ENCODE measurements at places on chromosomes 16 and 17.

- no peak for DNase-seq
These were observed 37.2 kb downstream of the IRF8 start for GRCh38 chr16:85935974-85936760.

DNA sequence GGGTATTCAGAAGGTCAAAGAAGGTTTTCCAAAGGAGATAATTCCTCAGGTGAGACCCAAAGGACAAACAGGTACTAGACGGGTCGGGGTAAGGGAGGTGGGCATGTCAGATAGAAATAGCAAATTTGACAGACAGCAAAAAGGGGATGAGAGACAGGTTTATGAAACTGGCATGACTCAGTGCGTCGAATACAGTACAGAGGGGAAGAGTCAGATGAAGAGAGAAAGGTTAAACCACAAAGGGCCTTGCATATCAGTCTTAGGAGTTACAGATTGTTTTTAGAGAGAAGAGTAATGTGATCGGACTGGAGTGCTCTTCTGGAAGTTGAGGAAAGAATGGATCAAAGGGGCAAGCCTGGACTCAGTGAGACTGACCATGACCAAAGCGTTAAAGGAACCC lies 88.4 kb downstream of the ZZEF1 start:
- DNase-seq = no peak

- DNase-seq = no peak
These were observed 20.6 kb downstream of the ADORA2B start for GRCh38 chr17:15965528-15965927.

DNA sequence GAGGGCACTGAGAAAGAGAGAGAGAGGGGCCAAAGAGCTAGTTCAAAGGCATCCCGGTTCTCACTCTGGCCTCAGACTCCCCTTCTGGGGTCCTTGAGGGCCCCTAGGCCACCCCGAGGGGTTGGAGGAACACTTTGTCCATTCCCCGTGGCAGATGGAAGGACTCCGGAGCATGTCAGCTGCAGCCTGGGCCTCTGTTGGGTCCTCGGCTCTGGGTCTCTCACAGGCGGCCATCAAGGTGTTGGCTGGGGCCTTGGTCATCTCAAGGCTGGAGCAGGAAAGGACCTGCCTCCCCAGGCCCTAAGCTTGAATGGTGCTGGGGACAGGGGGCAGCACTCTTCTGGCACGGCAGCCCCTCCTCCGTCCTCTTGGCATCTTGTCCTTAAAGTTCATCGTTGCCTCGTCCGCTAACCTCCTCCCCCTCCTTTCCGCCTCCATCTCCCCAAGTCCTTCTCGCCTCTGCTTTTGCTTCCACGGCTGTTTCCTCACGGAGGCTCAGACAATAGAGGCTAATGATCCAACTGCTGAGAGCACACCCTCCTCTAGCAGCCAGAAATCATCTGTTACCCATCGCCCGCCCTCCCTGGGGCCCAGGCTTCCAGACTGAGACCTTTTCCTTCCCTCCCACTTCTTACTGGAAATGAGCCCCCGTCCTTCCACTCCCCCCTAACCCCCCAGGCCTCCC lies 23.3 kb downstream of the CCR7 start:
- no peak for DNase-seq

GRCh38 chr17:15456972-15457722 lies 10.3 kb downstream of the CDRT4 start:
- DNase-seq = peak; percentile 54

DNA sequence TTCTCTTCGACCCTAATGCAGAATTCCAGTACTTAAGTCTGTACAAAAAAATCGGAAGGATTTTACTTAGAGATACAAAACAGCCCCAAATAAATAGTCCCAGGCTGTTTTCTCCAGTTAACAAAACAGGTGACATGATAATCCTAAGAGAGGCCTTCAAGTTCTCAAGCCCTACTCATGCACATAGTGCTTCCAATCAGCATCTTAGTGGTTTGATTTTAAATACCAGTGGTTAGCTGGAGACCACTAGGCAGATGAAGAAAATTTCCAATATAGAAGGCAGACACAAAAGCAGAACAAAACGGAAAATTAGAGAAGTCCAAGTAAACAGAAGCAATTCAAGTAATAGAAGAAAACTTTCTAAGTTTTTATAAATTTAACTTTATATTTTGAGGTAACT lies 5.2 kb upstream of the OR4D2 start:
- DNase-seq = no peak

DNA sequence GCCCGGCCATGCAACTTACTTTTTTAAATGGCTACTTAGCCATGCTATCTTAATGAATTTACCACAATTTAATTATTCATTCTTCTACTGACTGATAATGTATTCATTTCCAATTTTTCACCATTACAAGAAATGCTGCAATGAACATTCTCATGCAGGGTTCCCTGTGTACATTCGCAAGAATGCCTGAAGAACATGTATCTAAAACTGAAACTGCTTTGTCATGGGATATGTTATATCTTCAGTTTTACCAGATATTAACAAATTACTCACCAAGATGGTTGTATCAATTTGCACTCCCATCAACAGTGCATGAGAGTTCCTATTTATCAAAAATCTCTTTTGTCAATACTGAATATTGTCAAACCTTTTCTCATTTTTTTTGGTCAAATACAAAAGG lies 100.8 kb downstream of the SLC39A11 start:
- no peak for DNase-seq

DNA sequence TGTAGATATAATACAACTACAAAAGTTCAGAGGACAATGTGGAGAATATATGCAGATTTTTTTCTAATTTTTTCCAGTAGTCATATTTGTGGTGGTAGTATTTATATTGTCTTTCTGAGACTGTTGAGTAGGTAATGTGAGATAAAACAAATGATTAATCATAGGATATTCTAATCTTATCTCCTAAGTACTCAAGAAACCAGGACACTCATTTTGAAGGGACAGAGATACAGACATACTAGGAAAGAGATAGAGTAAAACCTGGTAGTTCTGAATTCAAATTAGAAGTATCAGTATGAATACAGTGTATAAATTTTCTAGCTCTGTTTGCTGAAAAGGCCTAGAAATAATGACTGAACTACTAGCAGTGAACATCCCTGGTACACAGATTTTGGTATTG lies 141.7 kb upstream of the ASIC2 start:
- no peak for DNase-seq

GRCh38 chr17:38705803-38706504 lies 881 bp downstream of the MLLT6 start:
- peak; percentile 47 for DNase-seq

- no peak for DNase-seq
These were observed 220.4 kb downstream of the CBLN1 start for GRCh38 chr16:49061137-49061714.

GRCh38 chr17:77941004-77941403 lies 17.5 kb upstream of the TNRC6C start:
- DNase-seq = no peak

DNA sequence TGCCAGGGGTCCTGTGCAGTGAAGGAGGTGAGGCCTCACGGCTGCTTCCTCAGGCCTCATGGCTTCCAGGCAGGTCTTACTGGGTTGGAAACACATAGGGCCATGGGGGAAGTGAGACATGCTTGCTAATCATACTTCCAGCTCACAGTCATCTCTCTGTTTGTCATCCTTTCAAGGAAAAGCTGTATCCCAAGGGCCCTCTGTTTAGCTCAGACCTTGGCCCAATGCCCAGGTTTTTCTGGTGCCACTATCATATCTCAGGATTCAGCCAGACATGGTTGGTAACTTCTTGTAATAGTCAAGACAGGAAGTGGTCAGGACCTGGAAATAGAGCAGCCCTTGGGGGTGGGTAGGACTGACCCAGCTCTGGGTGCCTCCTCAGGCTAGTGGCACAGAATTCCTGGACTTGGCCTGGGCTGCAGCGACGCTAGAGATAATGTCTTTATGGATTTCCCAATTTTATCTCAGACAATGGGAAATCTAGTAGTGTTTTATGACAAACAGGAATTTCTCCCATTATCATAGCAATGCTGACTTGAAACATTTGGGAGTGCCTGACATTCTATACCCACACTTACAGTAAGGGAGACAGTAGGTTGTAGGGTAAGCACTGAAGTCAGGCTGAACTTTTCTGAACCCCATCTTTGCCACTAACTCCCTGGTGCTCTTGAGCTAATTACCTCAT lies 13.5 kb upstream of the ITGB3 start:
- peak; percentile 100 for DNase-seq

GRCh38 chr16:1379304-1380076 lies 27.8 kb downstream of the GNPTG start:
- peak; percentile 72 for DNase-seq

- DNase-seq = no peak
These were observed 163.5 kb downstream of the SDK2 start for GRCh38 chr17:73480740-73481139.

DNA sequence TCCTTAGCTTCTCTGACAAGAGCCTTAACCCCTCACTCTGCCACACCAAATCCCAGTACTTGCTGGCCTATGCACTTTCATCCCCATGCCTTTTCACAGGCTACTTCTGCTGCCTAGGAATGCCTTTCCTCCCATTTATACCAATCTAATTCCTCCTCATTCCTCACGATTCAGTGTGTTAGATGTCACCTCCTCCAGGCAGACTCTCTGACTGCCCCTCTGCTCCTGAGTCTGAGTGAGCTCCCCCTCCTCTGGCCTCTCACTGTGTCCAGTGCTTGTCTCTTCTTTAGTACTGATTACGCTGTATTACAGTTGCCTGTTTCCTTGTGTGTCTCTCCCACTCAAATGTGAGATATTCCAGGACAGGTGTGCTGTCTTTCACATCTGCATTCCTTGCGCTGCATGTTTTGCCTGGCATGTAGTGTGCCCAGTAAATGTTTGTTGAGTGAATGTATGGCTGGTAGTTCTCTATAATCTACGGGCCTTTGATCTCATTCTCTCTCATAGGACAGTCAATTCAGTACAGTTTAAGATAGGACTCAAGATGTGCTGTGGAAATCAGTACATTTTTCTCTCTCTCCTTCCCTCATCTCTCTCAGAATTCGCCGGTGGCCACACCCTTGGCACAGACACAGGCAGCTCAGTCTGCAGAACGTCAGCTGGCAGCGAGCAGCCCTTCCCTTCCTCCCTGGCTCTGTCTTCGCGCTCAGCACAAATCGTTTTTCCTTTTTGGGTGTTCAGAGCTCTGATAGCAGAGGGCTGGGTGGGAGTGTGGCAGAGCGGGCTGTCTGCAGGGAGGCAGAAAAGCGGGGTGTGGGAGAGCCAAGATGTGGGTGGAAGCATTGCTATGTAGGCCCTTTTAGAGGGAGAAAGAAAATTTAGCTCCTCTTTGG lies 18.5 kb downstream of the ARL4D start:
- DNase-seq = no peak

DNA sequence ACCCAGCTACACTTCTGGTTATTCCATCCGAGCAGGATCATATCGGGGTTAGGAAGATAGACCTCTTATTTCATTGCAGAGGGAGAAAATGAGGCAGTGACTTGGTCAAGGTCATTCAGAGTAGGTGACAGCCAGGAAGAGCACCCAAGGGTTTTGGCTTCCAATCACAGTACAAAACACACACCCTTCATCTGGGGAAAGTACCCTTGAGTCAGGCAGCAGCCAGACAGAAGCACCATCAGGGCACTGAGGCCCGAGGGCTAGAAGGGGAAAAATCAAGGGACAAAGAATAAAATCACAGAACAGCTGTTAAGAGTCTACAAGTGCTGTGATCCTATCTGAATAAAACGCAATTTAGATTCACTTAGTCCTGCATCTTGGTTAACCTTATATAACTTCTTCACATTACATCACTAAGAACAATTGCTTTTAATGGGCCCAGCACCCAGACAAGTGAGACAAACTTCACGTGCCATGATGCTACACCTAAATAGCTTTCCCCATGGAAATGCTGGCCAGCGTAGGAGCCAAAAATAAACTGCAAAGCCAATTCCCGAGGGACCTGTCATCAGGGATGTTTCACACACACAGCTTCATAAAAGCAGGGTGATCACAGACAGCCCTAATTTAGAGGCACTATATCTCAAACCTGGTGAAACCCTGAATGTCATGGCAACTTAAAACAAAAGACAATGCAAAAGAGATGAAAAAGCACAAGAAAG lies 4.9 kb downstream of the UBE2O start:
- peak; percentile 48 for DNase-seq

DNA sequence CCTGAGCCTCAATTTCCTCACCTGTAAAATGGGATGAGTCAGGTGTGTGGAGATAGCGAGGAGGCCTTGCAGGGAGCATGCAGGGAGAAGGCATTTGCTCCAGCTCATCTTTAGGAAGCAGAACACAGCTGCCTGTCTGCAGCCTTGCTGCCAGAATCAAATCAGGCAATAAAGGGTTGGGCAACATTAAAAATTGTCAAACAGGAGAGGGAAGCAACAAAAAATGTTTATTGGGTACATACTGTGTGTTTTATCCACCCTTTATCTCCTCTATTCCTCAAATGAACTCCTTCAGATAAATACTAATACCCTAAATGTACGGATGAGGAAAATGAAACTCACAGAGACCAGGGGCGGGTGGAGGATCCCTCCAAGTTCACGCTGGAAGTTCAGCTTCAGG lies 12.2 kb downstream of the KRT16 start:
- no peak for DNase-seq

GRCh38 chr17:67574658-67575293 lies 143.0 kb upstream of the NOL11 start:
- DNase-seq = no peak

- peak; percentile 22 for DNase-seq
These were observed 151.1 kb upstream of the GSE1 start for GRCh38 chr16:85461814-85462713.

- no peak for DNase-seq
These were observed 129.3 kb downstream of the PHKB start for GRCh38 chr16:47590472-47590871.

DNA sequence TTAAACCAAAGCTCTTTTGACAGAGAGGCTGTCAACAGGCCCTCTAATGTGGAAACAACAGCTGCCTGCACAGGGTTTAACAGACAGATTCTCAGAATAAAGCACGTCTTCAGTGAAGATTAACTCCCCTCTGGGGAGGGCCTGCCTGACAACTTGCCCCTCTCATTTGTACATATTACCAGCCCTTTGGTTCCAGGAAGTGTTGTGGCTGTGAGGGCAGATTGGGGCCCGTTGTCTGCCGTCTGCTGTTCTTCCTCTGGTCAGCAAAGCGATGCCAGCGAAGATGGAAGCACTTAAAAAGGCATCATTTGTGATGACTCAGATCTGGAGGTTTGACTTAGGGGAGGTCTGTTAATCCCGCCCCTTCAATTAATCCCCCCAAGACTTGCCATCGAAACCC lies 177.0 kb upstream of the IRX6 start:
- DNase-seq = no peak

DNA sequence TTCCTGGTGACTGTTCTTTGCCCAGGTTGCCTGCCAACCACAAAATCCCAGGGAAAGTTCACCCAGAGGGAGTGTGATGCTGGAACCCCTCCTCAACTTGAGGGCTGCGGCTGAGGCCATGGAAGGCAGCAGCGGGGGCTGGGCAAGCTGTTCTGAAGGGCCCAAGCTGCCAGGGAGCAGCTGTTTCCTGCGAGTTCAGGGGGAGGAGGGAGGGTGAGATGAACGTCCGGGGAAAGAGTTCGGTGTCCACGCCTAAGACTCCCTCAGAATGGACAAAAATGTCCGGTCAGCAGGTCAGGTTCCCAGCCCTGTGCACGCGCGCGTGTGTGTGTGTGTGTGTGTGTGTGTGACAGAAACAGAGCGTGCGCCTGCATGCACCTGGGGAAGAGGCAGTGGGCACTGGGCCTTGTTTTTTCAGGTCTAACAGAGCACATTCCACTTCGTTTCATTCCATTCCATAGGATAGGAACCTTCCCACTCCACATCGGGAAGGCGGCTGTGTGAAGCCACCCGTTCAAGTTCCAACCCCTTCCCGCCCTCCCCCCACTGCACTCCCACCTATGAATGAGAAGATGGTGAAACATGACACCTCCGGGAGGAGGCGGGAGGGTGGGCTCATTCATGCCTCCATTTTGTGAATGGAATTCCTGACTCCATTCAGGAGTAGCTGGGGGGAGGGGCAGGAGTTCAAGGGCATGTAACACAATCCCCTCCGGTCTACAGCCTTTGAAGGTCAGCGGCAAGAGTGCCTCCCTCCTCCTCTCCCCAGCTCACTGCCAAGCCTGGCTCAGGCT lies 15.7 kb downstream of the ETV4 start:
- peak; percentile 68 for DNase-seq

Data from ELR (cell line).